Right renal cortex interstitium (tissue), 3 donors: ENCODE measurements at places on chromosomes 2 and 18.

DNA sequence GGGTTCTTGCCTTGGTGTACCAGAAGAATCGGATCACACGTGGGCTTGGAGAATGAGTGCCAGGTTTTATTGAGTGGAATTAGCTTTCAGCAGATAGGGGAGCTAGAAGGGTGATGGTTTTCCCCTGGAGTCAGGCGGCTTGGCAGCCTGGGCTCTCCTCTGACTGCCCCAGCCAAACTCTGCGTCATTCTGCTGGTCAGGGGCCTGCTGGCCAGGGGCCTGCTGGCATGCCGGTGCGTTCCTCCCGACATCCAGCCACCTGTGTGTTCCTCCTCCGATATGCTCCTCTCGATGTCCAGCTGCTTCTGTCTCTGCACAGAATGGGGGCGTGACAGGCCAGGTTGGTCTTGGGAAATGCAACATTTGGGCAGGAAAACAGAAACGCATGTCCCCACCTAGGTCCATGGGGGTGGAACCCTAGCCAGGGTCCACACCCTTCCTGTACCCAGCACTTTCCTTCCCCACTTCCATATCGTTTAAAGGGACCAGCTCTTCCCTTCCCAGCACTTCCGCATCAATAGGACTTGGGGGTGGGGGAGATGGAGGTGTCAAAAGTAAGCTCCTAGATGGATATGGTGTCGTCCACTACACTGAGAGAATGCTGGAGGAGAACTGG is 85.3 kb downstream of the VWA3B start:
- no peak for DNase-seq

GRCh38 chr18:78130232-78131195 is 849.1 kb upstream of the SALL3 start:
- DNase-seq = no peak

GRCh38 chr2:191597186-191597751 is 80.7 kb upstream of the NABP1 start:
- DNase-seq = no peak

GRCh38 chr2:232075080-232075479 is 113.6 kb downstream of the DIS3L2 start:
- DNase-seq = no peak

- no peak for DNase-seq
Observed at GRCh38 chr2:47339745-47340541, 63.0 kb upstream of the MSH2 start.
